ENCODE measurements at places on chromosomes 11 and 22.

DNA sequence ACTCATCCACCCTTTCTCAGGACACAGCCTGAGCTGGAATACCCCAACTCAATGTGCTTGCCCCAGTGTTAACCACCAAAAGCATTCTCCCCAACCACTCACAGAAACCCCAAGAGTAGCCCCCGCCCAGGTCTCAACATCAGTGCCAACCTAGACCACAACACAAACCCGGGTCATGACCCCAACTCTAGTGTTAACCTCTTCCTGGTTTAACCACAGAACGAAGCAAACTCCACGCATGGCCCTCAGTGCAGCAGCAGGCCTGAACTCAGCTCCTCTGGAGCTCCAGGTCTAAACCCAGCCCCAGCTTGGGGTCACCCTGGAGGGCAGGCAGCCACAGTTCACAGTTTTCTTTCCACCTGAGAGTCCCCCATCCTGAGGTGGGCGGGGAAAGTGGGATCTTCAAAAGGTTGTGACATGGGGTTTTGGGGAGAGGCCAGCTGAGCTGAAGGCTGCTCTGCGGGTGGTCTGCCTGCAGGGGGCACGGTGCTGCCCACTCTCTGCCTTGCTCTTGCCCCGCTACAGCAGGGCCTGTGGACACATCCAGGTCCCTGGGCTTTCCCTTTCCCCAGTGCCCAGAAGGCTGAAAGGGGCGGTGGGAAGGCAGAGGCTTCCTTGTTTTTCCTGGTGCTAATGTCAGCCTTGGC is 37.9 kb downstream of the NECTIN1 start:
- no peak for DNase-seq

DNA sequence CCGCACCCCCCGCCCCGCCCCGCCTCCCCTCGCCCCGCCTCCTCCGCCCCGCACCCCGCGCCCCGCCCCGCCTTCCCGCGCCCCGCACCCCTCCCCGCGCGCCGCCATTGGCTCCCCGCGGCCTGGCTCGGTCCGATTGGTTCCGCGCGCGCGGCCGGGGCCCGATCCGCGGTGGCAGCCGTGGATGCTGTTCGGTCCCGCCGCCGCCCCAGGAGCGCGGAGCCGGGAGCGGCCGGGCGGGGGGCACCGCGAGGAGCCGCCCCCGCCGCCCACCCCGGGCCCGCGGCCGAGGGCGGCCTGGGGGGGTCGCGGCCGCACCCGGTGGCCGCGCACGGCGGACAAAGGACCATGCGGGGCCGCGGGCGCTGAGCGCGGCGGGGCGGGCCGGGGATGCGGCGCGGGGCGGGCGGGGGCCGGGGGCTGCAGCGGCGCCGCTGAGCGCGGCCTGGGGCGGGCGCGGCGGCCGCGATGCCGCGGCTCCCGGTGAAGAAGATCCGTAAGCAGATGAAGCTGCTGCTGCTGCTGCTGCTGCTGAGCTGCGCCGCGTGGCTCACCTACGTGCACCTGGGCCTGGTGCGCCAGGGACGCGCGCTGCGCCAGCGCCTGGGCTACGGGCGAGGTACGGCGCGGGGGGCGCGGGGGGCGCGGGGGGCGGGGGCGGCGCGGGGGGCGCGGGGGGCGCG is at the start of gene B4GALNT4:
TSS of gene B4GALNT4 (plus strand) at position 164 of the 683 bp plus-strand sequence. CDS start at position 469, 305 bp downstream.
- DNase-seq = peak; percentile 67

- DNase-seq = no peak
These were observed 9.0 kb upstream of the MALAT1 start for GRCh38 chr11:65489706-65490320.

DNA sequence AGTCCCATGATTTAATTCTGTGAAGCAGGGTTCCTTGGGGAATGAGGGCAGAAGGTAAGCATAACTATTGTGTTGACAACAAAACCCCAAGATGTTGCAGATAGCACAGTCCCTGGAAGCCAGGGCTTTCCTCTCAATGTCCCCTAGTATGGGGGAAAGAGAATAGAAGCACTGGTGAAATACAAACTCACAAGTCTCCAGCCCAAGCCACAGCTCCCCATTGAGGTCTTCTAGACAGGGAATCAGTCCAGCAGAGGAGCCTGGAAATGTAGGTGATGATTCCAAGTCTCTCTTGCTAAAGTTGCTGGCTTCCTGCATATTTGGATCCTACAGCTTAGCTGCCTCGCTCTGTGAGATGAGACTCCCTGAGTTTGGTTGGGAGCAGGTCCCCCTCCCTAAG is 31.7 kb upstream of the DRD2 start:
- no peak for DNase-seq

DNA sequence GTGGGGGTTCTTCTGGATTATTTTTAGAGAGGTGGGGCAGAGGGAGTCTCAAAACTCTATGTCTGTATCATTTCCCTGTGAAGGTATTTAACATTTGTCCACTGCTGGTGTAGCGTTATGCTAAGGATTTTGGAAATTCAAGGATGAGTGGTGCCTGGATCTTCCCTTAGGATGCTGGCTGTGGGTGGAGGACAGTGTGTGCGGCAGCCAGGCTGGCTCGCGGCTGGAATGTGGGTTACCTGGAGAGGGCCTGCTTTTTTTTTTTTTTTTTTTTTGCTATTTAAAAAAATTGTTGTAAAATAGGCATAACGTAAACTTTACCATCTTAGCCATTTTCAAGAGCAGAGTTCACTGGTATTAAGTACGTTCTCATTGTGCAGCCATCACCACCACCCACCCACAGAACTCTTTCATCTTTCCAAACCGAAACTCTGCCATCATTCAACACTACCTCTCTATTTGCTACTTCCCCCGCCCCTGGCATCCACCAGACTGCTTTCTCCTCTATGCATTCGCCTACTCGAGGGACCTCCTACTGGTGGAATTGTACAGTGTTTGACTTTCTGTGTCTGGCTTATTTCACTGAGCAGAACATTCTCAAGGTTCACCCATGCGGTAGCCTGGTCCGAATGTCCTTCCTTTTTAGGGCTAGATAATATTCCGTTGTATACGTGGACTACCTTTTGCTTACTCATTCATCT is 67.1 kb downstream of the PARVB start:
- peak; percentile 54 for DNase-seq

DNA sequence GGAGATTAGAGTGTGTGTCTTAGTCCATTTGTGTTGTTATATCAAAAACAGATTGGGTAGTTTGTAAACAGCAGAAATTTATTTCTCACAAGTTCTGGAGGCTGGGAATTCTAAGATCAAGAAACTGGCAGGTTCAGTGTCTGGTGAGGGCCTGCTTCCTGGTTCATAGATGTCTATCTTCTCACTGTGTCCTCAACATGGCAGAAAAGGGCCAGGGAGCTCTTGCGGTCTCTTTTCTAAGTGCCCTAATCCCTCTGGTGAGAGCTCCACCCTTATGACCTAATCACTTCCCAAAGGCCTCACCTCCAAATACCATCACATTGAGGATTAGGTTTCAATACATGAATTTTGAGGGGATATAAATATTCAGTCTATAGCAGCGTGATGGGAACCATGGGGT is 25.5 kb upstream of the AMOTL1 start:
- no peak for DNase-seq

GRCh38 chr11:45805305-45806071 is 539 bp downstream of the SLC35C1 start:
- DNase-seq = peak; percentile 50
